ENCODE measurements at places on chromosomes 3 and 15.

- DNase-seq: no peak
These were observed 29.0 kb upstream of the FGD5 start for GRCh38 chr3:14789640-14790285.

DNA sequence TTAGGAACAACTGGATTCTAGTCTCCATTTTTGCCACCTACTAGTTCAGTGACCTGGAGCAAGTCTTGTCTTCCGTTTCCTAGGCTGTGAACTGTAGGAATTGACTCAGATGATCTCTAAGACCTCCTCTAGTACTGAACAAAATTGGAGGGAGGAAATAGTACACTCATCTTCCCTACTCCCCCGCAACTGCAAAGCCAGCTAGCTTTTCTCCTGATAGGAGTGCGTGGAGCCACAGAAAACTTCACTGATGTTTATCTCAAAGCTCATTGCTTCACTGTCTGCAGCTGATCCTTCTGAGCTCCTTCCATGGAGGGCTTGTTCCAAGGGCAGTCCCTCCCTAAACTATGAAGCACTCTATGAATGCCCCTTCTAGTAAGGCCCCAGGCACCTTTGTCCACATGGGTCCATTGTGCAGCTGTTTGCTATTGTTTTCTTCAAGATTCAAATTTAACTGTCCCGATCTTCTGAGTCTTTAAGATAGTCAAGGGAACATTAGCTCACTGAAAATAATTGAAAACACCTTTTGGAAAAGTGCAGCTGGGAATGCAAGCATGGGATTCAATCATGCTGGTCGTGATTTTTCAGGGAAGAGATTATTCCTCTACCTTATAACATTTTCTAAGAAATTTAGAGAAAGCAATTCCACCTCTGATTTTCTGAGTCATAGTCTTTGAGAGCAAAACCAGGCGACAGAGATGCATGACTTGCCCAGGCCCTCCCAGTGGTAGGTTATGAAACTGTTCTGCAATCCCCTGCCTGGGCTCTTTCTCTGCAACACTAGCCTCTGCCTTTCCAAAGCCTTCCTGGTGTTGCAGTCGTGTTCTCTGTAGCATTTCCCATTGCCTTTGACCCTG is 24.3 kb downstream of the FILIP1L start:
- peak; percentile 74 for DNase-seq

DNA sequence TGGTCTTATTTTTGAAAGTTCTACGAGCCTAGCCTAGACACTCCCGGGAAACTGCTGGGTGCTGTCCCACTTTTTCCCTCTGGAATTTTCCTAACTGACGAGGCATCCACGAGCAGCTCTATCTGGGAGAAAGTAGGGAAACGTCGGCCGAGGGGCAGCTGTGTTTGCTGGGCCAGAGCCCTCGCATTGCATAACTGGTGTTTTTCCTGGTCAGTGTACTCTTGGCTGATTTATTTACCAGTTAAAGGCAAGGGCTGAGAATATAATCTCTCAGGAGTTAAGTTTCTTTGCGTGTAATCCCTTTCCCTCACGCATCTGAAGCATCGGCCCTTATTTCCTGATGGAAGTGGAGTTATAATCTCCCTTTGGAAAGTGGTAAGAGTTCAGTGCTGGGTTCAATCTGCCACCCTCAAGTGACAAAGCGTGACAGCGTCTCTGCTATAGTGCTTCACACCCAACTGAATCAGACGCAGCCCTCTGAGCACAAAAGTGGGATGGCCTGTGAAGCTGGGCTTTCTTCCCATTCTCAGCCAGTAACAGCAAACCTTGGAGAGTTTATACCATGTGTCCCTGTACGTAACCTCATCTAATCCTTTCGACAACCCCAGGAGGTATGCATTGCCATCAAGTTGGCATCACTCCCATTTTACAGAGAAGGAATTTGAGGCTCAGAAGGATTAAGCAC is 311.5 kb downstream of the RORA start:
- DNase-seq: peak; percentile 33

- no peak for DNase-seq
These were observed 52.4 kb upstream of the CHST2 start for GRCh38 chr3:143067201-143067600.

GRCh38 chr15:47553947-47554346 is 163.4 kb upstream of the SEMA6D start:
- no peak for DNase-seq

- DNase-seq: no peak
These were observed 116.8 kb downstream of the EPHB1 start for GRCh38 chr3:134911586-134912548.

DNA sequence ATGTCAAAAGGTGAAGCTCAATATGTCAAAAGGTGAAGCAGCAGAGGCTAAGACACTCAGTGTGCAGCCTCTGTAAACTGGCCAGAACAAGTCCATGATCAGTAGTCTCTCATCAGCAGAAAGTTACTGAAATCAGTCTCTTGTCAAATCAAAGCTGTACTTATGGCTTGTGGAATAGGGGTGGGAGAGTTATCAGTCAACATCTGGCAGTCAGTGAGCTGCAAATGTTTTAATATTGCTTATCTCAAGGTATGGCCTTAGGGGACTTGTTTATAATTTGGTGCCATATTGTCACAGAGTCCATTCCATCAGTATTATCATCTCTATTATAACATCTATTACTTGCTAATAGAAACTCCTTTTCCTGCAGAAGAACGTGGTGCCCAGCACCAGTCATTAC is 14.9 kb upstream of the WDR49 start:
- no peak for DNase-seq

DNA sequence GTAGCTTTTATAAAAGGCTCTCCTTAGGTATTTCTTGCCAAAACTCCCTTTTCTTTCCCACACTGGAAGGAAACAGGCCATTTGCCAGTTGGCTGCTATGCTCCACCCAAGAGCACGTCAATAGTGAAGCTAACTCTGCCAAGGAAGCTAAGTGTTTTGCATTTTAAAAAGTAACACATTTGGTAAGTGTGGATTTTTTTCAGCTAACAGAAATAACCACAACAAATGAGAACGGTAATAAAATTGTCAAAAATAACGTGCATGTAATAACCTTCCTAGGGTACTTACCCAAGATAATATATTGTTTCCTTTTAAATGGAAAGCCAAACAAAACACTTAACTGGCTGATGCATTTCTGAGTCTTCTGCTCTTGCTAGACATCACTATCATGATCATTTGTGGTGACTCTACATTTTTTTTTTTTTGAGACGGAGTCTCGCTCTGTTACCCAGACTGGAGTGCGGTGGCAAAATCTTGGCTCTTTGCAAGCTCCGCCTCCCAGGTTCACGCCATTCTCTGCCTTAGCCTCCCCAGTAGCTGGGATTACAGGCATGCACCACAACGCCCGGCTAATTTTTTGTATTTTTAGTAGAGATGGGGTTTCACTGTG is 4.6 kb downstream of the DPP8 start:
- DNase-seq: peak; percentile 94

DNA sequence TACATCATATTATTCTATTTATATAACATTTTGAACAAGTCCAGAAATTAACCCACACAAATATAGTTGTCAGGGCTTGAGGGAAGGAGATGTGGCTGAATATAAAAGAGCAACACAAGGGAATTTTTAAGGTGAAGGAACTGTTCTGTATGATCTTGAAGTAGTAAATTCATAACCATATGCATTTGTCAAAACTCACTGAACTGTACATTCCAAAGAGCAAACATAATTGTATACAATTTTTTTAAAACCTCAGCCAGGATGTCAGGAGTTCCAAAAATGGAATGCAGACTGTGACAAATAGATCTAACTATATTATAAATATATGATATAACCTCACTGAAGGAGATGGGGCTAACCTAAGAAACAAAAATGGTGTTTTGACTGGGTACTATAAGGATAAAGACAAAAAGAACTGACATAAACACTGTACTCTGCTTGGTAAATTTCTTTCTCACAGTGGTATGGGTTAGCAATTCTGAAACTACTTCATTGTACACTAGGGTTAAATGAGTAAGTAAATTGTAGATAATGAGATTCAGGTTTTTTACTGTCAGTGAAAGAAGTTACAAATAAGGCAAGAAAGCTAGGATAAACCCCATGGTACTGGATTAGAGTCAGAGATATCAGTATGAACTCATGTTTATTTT is 14.4 kb downstream of the GOLGB1 start:
- DNase-seq: peak; percentile 29

DNA sequence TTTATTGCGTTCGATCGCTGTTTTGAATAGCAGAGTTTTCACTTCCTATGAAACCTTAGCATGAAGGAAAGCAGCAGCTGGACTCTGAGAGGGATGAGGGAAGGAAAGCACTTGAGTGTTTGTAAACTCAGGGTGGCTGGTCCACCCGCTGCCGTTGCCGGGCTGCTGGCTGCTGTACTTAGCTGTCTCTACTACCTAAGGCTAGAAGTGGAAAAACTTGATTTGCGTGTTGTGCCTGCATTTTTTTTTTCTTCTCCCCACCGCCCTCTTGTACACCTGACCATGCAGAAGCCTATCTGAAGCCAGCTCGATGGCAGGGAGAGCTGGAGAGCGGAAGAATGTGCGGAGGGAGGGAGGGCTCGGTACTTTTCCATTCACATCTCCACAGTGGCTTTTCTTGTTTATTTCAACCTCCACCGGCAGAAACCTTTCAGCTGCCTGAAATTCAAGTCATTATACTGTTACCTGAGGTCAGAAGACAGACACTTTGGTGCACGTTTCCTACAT is 4.8 kb upstream of the BCL6 start:
- DNase-seq: peak; percentile 15

- no peak for DNase-seq
These were observed 11.5 kb upstream of the CLRN1 start for GRCh38 chr3:150984066-150984465.

- DNase-seq: peak; percentile 35
These were observed at the start of gene PAQR5 for GRCh38 chr15:69298697-69299441. Gene PAQR5, plus strand, starts transcription at chr15:69298912. Its CDS starts 61,169 bp downstream, at chr15:69360081.

GRCh38 chr3:158961911-158962310 is 160.1 kb downstream of the MFSD1 start:
- DNase-seq: no peak

DNA sequence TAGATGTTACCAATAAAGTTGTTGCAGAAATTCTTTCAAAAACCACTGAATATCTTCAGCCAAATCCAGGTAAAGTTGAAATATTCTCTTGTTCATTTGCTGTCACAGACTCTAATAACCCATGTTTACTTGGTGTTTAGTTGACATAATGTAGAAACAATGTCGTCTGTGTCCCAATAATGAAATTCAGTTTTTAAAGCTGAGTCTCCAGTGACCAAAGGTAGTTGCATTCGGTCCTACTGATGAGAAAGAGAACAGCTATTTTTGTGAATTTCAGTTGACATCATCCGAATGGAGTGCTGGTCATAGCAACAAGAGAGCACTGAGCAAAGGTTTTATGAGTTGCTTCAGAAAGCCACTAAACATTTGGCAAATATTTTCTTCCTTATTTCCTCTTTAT is 88.8 kb upstream of the ADAMTSL3 start:
- DNase-seq: no peak

- no peak for DNase-seq
These were observed 537.7 kb upstream of the ZNF385D start for GRCh38 chr3:22288756-22289155.

- DNase-seq: no peak
These were observed 169.3 kb downstream of the LPP start for GRCh38 chr3:188323067-188323842.

GRCh38 chr15:69484837-69485236 is 32.2 kb downstream of the RPLP1 start:
- no peak for DNase-seq

DNA sequence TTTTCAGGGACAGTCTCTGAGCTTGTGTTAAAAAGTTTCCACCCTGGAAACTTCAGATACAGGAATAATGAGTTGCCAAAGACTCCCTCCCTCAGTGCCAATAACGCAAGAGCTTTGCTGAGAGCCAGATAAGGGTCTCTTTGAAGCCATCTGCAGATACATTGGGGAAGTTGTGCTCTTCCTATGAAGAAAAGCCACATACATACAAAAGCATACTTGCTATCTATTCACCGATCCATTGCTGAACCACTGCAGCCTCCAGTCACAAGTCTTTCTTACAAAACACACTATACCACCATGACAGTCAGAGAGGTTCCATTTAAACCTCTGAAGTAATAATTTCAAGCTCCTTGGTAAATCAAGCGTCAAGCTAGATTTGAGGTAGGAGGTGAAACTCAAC is 10.0 kb upstream of the RETNLB start:
- DNase-seq: no peak

- DNase-seq: peak; percentile 42
These were observed 48.1 kb downstream of the IQSEC1 start for GRCh38 chr3:13025090-13025489.

- peak; percentile 97 for DNase-seq
These were observed 315.1 kb downstream of the ZNF385D start for GRCh38 chr3:21435871-21436270.

DNA sequence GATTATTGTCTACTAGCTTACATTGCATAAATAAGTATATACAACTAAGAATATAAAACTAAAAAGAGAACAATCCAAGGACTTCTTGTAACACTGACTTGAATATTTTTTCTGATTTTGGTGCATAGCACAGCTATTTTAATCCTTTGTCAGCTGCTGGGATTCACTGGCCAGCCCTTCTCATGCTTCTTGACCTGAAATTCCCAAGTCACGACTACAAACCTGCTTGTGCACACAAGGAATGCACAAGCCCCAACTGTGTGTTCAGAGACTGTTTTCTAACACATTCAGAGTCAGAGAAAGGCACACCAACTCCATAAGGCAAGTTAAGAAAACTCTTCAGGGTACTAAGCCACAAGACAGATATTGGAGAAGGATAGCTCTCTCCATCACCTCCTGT is 80.9 kb downstream of the TNIK start:
- DNase-seq: peak; percentile 30

DNA sequence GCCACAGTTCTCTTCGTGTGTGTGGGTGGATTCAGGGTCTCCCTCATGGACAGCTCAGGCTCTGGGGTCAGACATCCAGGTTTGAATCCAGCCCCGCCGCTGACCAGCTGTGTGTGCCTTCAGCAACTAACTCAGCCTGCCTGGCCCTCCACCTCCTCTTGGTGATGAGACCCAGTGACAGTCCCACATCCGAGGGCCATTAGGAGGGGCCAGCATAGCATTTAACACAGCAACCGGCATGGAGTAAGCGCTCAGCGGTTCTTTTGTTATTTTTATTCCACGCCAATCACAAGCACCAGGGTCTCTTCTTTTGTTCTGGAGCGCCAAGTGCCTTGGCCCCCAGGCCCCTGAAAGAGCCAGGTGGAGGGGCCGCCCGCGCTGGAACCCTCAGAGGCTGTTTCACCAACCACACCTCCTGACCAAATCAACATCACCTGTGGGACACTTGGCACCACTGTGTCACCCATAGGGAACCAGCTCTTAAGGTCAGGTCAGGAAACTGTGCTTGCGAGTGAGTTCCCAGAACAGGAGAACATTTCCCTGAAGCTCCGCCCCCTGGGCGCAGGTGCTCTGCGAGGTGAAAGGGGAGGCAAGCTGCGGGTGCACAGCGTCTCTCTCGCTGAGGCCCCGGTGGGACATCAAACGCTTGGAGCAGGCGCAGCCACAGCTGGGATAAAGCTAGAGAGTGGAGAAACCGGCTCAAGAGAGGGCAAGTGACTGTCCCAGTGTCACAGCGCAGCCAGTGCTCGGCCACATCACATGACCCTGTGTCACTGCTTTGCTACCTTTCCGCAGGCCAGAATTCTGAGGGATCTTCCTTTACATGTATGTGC is 311.3 kb downstream of the UACA start:
- no peak for DNase-seq

Measured in cardiac fibroblast (primary cell).